ENCODE measurements at places on chromosomes 3 and 15. TPM values are rescaled to one million over a fixed set of nuclear protein-coding genes. Genes with fewer than 3 reads are reported as not detected.

TMEM108 gene
- polyA plus RNA-seq = not detected

CIDEC gene
- not detected for polyA plus RNA-seq

CCDC80 gene
- 0.02 TPM for polyA plus RNA-seq

CP gene
- polyA plus RNA-seq = not detected
